ENCODE measurements at places on chromosomes 3 and 15.
A peak's percentile ranks its signal among the peaks of the same experiment; 100 is the strongest.

DNA sequence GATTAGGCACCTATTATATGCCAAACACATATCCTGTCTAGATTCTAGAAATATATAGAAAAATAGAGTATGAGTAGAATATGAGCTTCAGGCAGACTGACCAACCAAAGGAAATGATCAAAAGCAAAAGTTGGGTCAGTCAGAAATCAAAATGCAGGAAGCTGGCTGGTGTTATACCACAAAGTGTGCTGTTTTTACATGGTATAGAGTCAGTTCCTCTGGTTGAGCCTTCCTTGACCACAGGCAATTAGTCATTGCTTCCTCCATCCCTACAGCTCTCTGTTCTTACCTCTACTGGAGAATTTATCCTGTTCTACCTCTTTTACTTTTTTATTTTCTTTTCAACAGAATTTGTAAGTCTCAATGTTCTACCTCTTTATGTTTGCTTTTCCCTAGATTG lies 149.8 kb downstream of the TMCO5A start:
- no peak for DNase-seq

GRCh38 chr15:57223887-57224286 lies 152.4 kb upstream of the CGNL1 start:
- DNase-seq: peak; percentile 11

GRCh38 chr3:4588466-4588865 lies 95.3 kb downstream of the ITPR1 start:
- peak; percentile 78 for DNase-seq

DNA sequence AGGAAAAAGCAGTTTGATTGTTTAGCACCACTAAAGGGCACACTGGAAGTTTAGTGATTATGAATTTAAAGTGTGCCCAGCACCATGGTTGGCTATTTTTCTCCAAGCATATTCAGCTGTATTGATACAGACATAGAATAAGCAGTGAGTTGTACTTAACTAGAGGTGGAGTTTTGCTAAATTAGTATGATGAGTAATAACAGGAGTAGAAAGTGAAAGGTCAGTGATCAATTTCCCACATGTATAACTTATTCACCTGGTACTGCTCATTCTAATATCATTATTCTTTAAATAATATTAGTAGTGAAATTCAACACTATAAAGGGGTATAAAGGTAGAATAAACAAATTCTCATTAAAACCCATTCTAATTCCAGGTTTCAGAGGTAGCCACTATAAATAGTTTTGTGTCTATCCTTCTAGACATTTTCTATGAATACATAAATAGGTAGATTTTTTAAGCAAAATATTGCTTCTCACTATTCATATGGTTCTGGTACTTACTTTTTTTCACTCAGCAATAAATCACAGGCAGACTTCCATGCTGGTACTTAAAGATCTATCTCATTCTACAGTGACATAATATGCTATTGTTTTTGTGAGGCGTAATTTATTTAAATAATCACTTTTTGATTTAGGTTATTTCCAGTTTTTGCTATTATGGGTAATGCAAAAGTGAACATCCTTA lies 732.9 kb downstream of the VGLL3 start:
- no peak for DNase-seq

GRCh38 chr15:91258415-91258759 lies 158.3 kb downstream of the SV2B start:
- DNase-seq: no peak

- DNase-seq: no peak
Observed at GRCh38 chr15:60760646-60761504, 281.9 kb upstream of the ICE2 start.

- DNase-seq: no peak
Observed at GRCh38 chr3:135739779-135740178, 225.7 kb upstream of the PPP2R3A start.

DNA sequence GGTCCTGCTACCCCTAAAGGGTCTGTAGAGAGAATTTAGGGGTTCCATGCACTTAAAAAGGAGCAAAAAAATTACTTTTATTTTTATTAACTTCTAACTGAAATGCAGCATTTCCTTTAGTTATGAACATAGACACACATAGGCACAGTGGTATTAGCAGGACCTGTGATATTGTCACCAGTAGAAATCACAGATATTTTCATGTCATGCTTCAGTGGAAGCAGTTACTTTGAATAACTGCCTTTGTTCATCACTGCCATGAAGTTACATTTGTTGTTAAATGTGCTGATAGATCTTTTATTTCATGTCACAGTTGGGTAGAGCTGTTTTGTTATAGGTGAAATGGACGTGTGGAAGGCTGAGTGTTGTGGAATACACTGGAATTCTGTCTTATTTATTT lies 37.4 kb downstream of the TRAK1 start:
- DNase-seq: no peak

DNA sequence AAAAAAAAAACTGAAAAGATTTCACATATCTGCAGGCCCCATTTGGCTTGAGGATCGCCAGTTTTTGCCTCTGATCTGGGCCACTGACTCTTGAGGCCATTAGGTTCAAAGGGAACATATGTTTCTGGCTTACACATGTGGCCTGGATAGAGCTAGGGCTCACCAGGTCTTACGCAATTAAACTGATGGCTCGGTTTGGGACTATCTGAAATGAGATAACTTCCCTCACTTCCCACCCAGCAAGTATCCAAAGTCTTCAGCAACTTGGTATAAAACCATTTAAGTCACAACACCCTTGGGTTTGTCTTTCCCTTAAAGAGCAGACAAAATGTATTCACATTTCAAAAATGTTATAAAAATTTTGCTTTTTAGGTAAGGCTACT lies 36.3 kb downstream of the LRIG1 start:
- no peak for DNase-seq

DNA sequence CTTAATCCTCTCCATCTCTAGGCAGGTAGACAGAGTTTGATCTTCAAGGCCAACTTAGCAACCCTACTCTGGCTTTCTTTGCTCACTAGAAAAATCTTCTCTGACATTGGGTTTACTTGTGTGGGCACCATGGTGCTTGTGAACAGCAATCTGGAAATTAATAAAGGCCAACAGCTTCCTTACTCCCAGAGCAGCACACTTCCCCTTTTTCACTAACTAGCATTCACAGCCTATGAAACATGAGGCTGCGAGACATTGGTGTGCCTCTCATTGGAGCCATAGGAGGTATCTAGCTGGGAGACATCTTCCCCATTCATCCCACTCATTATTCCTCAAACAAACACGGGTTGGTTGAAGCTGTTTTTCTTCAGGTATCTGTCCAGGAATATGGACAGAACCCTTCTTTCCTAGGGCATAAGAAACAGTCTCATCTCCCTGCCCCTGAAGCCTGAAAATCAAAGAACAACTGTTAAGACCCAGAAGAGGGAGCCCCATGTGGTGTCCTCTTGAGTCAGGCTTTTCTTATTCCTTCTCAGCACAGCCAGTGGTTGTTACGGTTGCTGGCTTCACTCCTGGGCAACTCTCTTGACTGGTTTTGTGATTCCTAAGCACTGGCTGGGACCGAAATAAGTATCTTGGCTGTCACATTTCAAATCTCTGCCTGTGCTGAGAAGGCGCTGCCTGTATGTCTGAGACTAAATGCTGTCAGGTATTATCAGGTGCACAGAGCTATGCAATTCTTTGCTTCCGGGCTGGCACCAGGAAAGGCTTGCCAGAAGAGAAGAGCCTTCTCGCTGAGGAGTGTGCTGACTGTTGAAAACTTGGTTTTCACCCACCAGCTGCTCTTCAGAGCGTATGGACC lies 194.4 kb downstream of the FEZF2 start:
- no peak for DNase-seq

- DNase-seq: no peak
Observed at GRCh38 chr15:40960151-40960885, 7.0 kb downstream of the CHAC1 start.

GRCh38 chr3:11074011-11074410 lies 80.3 kb upstream of the HRH1 start:
- DNase-seq: no peak

GRCh38 chr3:154885418-154885817 lies 194.7 kb upstream of the MME start:
- DNase-seq: no peak

- DNase-seq: no peak
Observed at GRCh38 chr15:65937054-65937453, 67.8 kb downstream of the RAB11A start.
